NCI-H748 treated with DMSO at 0.1 percent for 48 hours (cell line): ENCODE measurements at places on chromosomes 2 and 18.
A peak's percentile ranks its signal among the peaks of the same experiment; 100 is the strongest.

- DNase-seq = no peak
Measured at GRCh38 chr2:74222300-74222650, 23.9 kb downstream of the MTHFD2 start.

- no peak for DNase-seq
Measured at GRCh38 chr2:222307978-222308730, 9.4 kb upstream of the PAX3 start.

DNA sequence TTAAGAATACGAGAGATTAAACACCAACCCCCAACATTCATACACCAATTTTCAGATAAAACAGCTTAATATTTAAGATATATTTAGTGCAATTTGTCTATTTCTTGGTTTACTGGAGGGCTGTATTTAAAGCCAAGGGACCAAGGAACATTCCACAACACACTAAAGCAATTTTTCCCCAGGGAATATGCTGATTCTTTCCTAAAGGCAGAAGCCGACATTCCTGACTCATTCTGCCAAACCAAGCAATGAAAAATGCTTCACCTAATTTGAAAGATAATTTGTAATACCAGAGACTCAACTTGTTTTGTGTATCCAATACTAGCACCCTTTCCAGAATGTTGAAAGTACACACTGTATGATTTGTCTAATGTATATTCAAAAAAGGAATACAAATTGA lies 1267.6 kb upstream of the PIK3C3 start:
- no peak for DNase-seq

DNA sequence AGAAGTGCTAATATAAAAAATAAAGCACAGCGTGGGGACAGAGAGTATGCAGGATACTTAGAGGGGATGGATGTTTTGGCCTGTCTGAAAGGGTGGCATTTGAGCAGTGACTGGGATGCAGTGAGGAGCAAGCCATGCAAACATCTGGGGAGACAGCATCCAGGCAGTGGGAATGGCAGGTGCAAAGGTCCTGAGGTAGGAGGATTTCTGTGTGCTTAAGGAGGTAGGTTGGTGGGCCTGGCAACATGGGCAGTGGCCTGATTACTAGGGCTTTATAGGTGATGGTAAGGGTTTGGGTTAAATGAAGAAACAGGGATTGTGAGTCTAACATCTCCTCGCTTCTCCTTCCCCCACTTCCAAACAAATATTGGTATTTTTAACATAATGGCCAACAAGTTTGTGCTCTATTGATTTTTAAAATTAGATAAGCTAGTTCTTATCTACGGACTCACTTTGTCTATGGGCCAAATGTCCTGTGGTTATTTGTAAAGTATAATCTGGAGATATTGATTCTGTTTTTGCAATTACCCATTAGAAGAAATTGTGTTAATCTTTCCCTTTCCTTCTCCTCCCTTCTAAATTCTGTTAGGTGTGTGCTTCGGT lies 2.4 kb downstream of the AOX1 start:
- no peak for DNase-seq

DNA sequence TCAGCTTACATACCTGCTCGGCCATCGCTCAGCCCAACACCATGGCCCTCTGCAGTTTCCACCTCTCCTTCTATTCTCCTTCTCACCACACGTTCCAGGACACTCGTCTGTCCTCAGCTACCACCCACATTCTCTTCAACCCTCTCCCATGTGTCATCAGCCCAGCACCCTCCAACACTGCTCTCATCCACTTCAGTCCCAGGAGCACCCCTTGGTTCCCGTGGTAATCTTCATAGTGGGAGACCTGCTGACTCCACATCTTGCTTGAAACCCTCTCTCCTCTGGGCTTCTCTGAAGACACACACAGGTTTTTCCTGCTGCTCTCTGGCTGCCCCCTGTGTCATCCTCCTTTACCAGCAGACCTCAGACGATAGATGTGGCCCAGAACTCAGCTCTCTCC lies 228.7 kb downstream of the GBX2 start:
- no peak for DNase-seq

DNA sequence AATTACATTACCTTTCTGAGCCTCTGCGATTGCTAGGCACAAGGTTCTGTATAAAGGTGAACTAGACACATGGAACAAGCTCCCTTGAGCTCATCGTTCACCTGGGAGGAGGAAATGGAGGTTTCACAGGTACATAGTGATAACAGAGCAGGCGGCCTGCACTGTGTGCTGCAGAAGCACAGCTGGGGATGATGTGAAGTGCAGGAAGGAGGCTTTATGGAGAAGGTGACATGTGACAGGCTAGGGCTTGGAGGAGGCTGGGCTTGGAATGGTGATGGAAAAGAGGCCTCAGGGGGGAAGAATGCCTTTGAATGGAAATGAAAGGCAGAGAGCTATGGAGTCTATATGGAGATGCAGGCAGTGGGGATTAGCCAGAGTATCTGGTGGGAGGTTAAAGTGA lies 22.9 kb downstream of the MARCHF4 start:
- no peak for DNase-seq

DNA sequence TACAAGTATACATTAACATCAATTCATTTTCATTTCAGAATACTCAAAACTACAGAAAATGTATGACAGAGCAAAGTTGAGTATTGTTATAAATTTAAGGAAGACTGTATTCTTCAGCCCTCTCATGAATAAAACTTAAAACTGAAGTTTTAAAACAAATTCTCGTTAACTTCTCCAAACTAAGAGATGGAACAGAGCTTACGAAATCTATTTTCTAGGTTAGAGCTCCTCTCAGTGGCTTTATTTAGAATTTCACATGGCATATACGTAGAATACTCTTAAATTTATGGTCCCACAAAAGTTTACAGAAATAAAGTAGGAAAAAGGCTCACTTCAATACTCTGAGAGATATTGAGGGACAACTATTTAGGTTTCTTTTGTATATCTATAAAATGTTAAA lies 612.1 kb downstream of the KCNJ3 start:
- DNase-seq = peak; percentile 75

DNA sequence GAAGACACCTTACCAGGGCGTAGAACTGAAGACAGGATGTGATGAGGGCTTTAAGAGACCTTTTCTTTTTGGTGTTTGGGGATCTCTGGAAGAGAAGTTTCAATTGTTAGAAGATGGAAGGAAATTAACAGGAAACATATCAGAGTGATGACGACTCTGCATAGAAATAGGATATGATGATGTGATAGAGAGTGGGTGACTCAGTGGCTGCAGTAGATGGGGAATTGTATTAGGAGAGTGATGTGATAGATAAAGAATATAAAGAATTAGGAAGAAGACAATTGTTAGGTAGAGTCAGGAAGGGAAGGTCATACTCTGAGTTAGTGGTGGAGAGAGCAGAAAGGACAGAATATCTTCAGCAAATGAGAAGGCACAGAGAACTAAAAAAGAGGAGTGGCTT lies 593.9 kb downstream of the NYAP2 start:
- DNase-seq = no peak

GRCh38 chr2:169012812-169013627 lies 18.1 kb downstream of the ABCB11 start:
- DNase-seq = no peak

DNA sequence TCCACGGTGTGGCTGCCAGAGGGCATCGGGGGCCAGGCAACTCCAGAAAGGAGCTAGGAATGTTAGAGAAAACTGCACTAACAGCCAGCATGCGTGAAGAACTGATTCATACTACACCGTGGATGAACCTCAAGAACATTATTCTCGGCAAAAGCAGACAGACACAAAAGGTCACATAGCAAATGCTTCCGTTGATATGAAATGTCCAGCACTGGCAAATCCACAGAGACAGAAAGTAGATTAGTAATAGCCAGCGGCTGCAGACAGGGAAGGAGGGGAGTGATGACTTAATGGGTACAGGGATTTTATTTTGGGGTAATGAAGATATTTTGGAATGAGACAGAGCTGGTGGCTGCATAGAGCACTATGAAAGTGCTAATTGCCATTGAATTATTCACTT lies 37.4 kb downstream of the SCTR start:
- no peak for DNase-seq

DNA sequence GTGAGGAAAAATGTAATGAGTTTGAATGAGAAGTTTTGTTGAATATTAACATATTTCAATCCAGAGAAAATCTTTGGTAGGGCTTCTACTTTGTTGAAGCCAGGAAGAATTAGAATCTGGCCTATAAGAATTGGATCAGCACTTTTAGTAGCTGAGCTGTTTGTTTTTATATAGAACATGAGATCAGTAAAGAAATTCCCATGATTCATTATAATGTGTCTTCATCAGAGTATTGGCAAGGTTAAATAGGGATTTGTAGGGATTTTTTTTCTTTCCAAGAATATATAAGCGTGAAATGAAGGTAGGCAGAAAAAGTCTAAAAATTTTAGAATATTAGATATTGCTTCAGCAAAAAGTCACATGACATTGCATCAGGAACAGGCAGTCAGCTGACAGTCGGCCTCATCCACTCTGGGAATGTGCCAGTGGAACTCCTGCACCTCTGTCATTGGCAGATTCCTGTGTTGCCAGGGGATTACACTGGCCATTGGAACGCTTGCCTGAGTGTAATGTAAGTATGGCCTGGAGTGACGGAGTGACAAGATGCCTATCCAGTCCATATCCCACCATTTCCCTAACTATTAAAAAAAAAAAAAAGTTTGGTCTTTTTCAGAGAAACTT lies 60.6 kb downstream of the SERTAD2 start:
- no peak for DNase-seq

- DNase-seq = no peak
Measured at GRCh38 chr18:49994410-49994809, 181.1 kb upstream of the ACAA2 start.

DNA sequence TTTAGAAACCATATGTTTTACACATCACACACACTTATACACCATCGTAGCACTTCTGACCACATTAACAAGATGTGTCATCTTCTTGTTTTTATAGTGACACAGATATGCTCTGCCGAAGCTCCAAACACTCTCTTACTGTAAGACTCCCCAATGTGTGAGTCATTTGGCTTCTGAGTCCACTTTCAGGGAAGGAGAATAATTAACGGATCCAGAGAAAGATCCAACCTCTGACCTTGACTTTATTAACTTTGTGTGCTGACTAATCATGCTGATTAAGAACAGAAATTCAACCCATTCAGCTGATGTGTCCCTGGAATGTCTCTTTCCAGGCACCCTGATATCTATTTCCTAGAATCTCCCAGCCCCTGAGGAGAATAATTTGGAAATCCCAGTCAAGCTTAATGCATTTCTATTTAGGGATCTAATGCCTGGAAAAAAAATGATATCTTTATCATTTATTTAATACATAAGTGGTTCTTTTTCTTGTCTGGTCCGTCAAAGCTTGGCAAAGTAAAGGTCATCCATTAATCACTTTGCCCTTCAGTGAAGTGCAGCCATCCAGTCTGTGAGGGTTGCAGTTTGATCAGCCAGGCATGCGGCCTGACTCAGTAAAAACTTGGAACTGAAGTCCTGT lies 615.8 kb upstream of the SYT4 start:
- no peak for DNase-seq

DNA sequence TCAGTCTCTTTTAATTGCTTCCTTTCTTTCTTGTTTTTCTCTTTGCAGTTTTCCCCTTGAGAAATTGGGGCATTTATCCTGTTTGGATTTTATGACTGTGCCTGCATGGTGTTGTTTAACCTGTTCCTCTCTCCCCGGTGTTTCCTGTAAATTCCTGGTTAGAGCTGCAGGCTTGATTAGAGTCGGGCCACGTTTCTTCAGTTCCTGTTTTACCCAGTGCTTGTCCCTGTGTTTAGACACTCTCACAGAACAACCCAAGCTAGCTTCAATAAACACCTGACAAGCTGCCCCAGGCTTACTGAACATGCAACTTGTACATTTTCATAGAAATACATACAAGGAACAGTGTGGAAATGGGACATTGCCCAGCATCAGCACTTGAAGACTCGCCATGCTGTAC lies 53.9 kb downstream of the NGEF start:
- DNase-seq = no peak

GRCh38 chr18:56115071-56116015 lies 523.0 kb downstream of the TXNL1 start:
- no peak for DNase-seq

- DNase-seq = peak; percentile 8
Measured at GRCh38 chr2:164717000-164717803, 95.9 kb upstream of the GRB14 start.

- DNase-seq = no peak
Measured at GRCh38 chr2:1591978-1592907, 152.1 kb downstream of the PXDN start.

- no peak for DNase-seq
Measured at GRCh38 chr2:235270956-235271355, 222.9 kb upstream of the AGAP1 start.

GRCh38 chr2:44372246-44372645 lies 10.5 kb downstream of the CAMKMT start:
- no peak for DNase-seq

DNA sequence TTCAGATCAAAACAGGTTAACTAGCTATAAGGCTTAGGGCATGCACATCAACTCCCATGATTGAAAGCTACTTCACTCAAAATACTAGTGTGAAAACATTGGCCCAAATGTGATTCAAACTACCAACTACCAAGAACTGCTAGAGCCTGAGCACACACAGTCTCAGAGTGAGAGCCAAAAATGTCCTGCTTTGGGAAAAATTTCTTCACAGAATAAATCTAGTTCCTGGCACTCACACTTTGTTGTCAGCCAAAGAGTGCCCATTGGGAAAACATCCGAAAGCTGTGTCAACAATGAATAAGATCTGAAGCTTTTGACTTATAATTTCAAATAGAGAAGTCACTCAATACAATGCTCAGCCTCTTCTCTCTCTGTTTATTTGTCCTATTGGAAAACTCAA lies 182.7 kb downstream of the LRATD1 start:
- no peak for DNase-seq

DNA sequence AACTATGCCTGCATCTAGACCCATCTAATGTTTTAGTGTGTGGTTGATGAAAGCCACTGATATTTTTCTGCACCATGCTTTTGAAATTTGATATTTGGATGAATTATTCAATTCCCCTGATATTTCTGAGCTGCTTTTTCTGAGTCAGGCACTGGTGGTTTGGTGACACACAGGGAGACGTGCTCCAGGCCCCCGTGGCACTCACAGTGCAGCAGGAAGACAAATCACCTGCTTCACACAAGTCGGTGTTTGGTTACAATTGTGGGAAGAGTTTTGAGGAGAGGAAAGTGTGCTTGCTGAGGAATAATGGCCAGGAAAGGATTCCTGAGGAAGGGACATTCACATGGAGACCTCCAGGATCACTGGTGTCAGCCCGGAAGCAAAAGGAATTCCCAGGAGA lies 179.7 kb downstream of the ACKR3 start:
- DNase-seq = no peak

DNA sequence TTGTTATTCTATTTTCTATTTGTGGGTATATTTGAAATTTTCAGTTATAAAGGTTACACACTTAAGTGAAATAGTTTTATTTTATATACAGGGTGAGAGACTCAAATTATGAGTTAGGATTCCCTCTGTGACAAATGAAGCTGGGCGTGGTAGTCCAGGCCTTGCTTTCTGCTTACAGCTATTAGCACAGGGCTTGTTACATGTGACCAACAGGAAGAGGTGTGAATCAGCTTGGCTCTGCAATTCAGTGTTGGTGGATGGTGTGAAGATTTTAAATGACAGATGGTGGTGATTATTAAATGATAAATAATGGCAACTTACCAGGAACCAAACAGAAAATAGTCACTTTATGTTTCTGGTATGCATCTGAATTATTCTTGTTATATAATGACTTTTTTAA lies 64.4 kb upstream of the NOSTRIN start:
- DNase-seq = no peak

- DNase-seq = no peak
Measured at GRCh38 chr18:38397094-38397493, 831.5 kb upstream of the CELF4 start.

- DNase-seq = no peak
Measured at GRCh38 chr2:21267232-21267835, 143.6 kb downstream of the TDRD15 start.

- no peak for DNase-seq
Measured at GRCh38 chr2:21627938-21628337, 504.2 kb downstream of the TDRD15 start.

- DNase-seq = no peak
Measured at GRCh38 chr2:33129263-33130053, 182.7 kb downstream of the LTBP1 start.
